Stimulated activated CD4-positive, alpha-beta T cell treated with anti-CD3 and anti-CD28 coated beads, Interleukin-12 subunit alpha, Interleukin-12 subunit beta, amount 100 ng/mL, for 24 hours (primary cell): ENCODE measurements at places on chromosomes 1 and 21.

DNA sequence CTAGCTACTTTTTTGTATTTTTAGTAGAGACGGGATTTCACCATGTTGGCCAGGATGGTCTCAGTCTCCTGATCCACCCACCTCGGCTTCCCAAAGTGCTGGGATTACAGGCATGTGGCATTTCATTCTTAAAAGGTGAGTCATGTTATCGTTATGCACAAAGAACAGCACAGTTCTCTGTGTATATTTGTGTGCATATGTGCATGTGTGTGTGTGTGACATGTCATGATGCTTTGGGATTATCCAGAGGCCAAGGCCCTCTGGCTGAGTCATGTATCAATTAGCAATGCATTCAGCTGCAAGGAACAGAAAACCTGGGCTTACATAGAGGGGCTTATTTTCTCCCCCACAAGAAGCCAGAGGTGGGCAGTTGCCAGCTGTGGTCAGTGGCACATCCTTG lies 301.7 kb upstream of the KAZN start:
- DNase-seq, result no peak

DNA sequence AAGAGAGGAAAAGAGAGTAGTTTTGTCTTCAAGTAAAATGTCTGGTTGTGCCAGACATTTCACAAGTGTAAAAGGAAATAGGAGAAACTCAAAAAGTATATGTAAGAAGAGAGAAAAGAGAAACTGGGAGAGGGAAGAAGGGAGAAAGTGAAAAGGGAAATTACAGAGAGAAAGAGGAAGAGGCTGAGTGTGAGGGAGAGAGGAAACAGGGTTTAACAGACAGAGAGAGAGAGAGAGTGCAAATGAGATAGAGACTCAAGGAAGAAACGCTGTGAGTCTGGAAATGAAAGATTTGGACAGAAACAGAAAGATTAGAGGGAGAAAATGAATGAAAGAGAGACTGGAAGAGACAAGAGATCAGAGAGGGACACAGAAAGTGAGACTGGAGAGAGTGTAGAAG lies 806.2 kb downstream of the PLA2G4A start:
- DNase-seq, result no peak

DNA sequence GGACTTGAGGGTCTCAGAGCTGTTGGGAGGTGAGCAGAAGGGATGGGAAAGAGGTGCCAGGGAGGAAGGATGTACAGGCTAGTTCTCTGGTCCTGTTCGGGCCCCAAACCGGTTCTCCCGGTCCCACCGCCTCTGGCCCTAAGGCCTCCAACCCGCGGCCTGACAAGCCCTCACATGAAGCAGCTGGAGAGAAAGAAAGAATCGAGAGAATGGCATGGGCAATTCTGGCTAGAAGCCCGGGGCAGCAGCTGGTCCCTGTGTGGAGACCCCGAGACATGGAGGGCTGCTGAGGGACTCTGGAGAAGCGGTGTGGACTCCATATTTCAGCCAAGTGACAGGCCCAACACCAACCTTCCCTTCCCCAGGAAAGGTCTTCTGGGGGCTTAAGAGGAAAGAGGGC lies 730 bp downstream of the CDC42SE1 start:
- DNase-seq, result no peak

DNA sequence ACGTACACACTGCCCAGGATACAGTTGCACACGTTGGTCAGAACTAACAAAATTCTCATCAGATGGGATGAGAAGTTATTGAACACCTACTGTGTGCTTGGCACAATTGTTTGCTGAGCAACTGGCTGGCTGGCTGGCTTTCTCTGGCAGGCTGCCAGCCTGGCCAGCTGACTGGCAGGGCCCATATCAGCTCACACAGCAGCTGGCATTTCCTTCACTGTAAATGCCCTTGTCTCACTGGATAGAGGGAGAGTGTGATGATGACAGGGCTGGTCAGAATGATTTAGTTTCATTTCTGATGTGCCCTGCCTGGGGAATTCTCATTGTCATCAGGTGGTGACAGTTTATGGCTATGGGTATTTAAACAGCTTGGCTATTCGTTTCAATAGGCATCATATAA lies 15.8 kb downstream of the CAMK2N1 start:
- no peak for DNase-seq

DNA sequence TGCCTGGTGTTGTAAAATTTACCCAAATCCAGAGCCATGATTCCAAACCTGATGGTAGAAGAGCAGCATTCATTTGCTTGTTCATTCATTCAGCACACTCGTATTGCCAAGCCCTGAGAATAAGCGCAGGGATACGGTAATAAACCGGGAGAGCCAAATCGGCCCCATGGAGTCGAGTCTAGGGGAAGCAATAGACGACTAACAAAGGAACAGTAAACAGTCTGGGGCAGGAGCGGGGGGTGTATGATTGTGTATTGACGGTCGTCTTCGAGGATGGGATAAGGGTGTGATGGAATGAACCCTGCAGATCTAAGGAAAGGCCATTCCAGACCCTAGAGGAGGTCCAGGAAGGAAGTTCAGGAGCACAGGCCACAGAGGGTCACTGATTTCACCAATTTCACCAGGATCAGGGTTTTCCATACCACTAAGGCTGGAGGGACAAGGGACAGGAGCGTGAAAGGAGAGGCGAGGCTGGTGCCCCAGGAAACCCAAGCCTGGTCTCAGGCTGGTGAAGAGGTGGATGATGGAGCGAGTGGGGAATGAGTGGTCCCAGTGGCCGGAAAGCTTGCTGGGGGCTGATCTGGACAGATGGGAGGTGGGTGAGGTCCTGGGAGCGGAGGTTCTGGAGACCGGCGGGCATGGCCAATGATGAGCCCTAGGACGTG lies 61.1 kb upstream of the PDE9A start:
- no peak for DNase-seq

- no peak for DNase-seq
These were observed 15.5 kb upstream of the ACTRT2 start for GRCh38 chr1:3005771-3006170.

- no peak for DNase-seq
These were observed 54.0 kb downstream of the KIAA0040 start for GRCh38 chr1:175138579-175138978.

DNA sequence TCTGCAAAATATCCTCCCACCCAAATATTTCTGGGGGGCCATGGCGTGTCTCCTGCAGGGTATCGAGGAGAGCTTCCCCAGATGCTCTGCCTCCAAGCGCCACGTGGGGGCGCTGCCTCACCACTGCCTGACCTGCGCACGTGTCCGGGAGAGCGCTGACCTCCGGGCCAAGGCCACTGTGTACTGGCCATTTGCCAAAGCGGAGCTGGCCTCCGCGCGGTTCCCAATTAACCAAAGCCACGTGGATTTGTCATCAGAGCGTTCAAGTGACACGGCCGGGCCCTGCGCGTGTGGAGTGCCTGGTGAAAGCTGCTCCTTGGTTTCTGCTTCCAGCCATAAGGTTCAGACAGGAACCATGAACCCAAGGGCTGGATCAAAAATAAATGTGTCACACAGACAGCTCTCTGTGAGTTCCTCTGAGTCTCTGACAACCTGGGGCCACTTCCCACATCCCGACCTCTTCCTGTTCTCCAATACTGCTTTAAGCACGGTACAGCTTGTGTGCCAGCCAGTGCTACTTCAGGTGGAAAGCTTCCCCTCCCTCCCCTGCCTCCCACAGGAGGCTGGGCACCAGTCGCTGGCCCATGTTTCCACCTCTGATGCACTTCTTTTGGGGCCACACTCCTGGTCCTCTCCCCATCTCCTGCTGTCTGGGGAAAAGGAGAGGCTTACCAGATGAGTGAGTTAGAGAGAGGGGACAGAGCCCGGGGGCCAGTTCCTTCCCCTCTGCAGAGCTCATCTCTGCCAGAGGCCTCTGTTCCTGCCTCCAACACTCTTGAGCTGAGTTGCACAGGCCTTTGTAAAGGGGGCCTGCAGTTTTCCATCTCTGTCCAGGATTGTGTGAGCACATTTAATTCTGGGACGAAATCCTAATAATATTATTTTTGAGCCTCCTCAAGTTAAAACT lies 26.1 kb downstream of the ZP4 start:
- no peak for DNase-seq

GRCh38 chr21:15679630-15680029 lies 50.2 kb upstream of the USP25 start:
- no peak for DNase-seq

GRCh38 chr1:239353536-239353935 lies 32.8 kb upstream of the CHRM3 start:
- DNase-seq, result no peak

GRCh38 chr1:24745711-24746413 lies 615 bp downstream of the CLIC4 start:
- DNase-seq, result no peak

DNA sequence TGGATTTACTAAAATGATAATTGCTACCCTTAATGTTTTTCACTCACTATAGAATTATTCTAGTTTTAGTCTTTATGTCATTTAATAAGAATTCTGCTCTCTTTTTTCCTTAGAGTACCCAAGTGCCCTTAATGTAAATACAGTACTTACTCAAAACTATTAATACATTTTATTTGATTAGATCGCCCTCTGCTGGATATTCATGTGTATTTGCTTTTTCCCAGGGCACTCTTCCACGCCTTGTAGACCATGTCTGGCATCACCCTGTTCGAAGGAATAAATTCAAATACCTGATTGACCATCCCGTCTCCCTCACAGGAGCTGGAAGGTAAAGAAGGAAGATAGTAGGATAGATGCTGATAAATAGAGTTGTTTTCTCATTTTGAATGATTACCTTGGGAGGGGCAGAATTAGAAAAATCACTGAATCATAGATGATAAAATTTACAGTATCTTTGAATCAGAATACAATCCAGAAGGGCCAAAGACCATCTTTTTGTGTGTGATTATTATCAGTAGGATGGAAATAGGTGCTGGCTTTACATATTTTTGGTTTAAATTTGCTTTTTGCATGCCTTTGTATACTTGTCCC lies 4.1 kb downstream of the AXDND1 start:
- no peak for DNase-seq

GRCh38 chr1:156525071-156525501 lies 24.5 kb upstream of the MEF2D start:
- DNase-seq, result no peak

DNA sequence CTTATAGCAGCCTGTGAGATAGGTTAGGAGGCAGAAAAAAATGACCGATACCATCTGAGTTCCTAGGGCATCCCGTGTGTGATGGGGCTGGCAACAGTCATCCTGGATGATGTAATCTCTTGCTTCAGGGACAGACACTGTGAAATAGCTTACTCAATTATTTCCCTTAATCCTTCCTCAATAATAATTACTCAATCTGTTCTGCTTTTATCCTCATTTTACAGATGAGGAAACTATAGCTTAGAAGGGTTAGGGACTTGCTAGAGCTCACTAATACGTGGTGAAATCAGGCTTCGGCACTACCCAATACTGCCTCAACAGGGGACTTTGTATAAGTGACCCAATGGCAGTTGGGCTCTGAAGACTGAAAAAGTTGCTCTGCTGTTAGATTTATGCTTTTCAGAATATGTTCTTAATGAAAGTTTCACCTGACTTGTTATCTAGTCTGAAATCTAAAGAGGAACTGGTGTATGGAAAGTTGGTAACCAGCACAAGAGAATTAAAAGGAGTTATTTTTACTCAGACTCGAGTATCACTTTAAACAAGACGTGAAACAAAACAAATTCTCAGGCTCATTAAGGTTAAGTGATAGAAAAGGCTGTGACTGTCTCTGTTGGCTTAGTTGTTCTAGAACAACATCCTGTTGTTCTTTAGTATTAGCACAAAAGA lies 14.4 kb downstream of the CD55 start:
- DNase-seq, result no peak

- no peak for DNase-seq
These were observed 57.9 kb upstream of the GJB5 start for GRCh38 chr1:34696981-34697380.

DNA sequence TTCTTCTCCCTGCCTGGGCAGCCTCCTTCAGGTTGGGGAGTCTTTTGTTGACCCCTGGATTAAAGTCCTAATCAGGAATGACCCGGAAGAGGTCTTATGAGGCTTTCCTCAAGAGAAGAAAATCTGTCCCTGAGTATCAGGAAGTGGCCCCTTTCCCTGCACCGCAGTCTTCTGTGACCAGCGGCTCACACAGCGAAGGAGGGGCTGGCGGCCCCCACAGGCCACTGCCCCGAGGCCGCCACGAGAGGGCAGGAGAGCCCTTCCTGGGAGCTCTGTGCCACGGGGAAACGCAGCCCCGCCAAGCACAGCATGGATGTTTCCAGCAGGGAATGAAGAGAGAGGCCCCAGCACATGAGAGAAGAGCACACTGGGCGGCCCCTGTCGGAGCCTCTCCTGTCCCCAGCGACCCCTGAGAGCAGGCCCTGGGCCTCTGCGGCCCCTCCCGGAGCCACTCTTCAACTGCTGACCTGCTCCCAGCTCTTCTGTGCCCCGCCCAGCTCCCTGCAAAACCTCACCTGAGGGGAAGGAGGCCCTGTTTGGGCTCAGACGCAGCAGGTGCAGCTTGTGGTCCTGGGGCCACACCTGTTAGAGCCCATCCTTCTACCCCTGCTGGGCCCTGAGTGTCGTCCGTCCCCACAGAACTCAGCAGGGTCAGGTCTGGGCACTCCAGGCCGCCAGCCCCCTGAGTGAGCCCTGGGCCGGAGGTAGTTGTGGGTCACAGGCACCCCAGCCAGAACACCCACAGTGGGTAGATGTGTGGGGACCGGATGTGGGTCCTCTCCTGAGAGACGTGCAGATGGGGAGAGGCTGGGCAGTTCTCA lies 4.9 kb upstream of the POFUT2 start:
- peak; percentile 58 for DNase-seq

GRCh38 chr1:202233804-202234203 lies 40.2 kb downstream of the LGR6 start:
- no peak for DNase-seq

GRCh38 chr1:228917755-228918154 lies 182.5 kb downstream of the RHOU start:
- DNase-seq, result no peak

- no peak for DNase-seq
These were observed 97.3 kb downstream of the LMX1A start for GRCh38 chr1:165259236-165259635.

DNA sequence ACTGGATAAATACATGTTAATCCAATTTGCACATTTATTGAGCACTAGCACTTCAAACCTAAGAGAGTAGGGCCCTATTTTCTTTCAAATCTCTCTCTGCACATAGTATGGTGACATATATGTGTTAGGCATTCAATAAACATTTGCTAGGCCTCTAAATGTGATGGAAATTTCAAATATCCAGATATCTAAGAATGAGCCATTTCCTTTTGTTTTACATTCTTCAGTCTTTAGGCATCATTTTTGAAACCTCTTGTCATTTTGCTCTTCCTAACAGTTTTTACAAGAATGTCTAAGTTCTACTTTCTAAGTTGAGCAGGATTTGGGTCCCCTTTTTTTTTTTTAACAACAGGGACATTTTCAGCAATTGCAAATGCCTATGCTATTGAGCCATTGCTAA lies 395.7 kb upstream of the ST6GALNAC5 start:
- no peak for DNase-seq

- DNase-seq, result no peak
These were observed 442 bp upstream of the CSMD2 start for GRCh38 chr1:34165422-34165921.

DNA sequence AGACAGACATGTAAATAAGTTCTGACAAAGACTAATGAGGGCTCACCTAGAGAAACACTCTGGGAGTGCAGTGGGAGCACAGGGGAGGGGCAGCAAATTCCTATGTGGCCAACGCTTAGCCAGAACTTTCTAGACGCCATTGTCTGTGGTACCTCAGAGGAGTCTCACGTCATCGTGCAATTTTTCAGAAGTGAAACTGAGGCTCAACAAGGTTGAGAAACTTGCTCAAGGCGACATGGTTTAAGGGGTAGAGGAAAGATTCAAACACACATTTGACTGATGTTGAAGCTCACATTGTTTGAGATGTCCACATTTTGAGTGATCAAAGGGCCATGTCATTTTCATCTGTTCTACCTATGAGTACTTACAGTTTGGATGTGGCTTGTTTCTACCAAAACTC lies 152.6 kb upstream of the LMO4 start:
- no peak for DNase-seq

- no peak for DNase-seq
These were observed 27.8 kb upstream of the NFASC start for GRCh38 chr1:204842892-204843291.
